ENCODE measurements at places on chromosomes 4 and X.

DNA sequence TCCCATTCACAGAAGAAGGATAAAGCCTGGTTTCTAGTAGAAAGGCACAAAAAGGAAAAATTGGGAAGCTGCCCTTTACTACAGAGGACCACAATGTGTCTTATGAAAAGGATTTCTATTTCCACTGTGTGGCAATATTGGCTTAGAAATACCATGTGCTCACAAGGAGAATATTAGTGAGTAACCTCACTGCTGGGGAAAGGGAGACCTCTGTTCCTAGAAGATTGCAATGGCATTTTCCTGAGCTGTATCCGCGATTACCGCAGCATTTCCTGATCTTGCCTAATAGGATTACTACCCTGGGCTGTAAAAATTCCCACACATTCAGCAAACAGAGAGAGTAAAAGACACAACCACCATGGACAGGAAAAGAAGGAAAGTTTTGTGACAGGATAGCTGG is 308.8 kb upstream of the TECRL start:
- no peak for DNase-seq

GRCh38 chrX:24229400-24229879 is 79.9 kb downstream of the ZFX start:
- no peak for DNase-seq

DNA sequence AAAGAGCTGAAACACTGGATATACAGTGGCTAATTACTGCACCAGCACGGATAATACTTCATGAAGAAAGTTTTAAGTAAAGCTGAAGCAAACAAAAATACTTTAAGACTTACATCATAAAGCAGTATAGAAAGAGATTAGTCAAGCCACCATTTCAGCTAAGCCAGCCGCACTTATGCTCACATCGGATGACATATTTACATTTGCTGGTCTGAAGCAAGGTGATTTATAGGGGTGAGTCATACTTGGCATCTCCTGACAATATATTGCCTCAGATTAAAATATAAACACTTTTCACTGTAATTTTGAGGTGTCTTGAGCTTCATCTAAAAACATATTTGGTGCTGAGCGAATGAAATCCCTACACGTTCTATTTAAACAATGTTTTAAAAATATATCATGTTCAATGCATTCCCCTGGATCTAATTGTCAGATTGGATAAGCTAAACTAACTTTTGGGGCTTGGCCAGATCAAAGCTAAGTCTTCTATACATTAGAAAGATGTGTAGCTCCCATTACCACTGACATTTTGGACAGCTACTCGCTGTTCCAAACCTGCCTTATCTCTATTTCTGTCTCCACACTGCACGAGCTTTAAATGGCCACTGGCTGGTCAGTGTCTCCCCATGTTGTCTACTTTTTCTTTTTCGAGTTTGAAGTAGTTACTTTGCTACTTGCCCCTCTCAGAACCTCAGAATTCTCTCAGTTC is 103.2 kb downstream of the VCX2 start:
- DNase-seq = no peak

DNA sequence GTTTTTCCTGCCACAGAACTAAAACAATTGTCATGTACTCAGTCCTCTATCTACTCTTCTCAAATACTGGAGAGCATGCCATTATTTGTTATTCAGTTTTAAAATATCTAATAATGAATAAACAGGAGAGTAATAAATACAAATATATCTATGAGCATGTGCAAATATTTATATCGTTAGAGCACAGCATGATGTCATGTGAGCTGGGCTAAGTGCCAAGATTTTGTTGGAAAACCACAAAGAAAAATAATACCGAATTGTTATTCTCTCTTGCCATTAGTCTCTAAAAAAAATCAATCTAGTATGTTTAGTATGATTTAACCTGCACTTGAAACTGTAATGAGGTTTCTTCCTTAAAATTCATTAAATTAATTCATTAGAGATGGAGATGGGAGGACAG is 97.3 kb downstream of the DDX60 start:
- DNase-seq = no peak

DNA sequence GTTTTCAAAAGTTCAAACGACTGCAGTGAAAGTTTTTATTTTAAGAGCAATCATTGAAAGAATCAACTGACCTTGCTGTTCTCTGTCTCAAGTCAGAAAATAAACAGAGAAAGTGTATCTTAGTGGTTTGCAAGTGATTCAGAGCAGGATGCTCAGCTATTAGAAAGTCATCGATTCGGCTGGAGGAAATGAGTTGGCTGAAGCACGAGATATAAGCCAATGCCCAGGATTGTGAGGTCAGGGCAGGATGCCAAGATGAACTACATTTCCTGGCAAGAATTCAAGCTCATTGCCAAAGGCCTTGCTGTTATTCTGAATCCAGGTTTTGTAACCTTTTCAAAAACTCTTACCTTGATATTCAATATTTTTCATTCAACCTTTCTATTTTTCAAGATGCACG is 541.4 kb upstream of the BOD1L1 start:
- no peak for DNase-seq

- DNase-seq = no peak
Observed at GRCh38 chrX:13659063-13659462, 6.1 kb downstream of the TCEANC start.

GRCh38 chr4:2800691-2801596 is 8.1 kb downstream of the SH3BP2 start:
- no peak for DNase-seq
